ENCODE measurements at places on chromosomes 4 and X. TPM values are rescaled to one million over a fixed set of nuclear protein-coding genes. Genes with fewer than 3 reads are reported as not detected.

SPOCK3 gene
- total RNA-seq, result 1.1 TPM

GPR34 gene
- 10.9 TPM for total RNA-seq

GC gene
- total RNA-seq, result not detected

FGF13 gene
- 15.4 TPM for total RNA-seq

FREM3 gene
- total RNA-seq, result 0.10 TPM

HSFX4 gene
- not detected for total RNA-seq

IDUA gene
- 6.9 TPM for total RNA-seq

CDKN2AIP gene
- total RNA-seq, result 18.0 TPM

PLK4 gene
- total RNA-seq, result 15.4 TPM

NUP62CL gene
- total RNA-seq, result 3.0 TPM

SHROOM2 gene
- 3.1 TPM for total RNA-seq

UCHL1 gene
- 12.2 TPM for total RNA-seq

TSPAN7 gene
- 9.8 TPM for total RNA-seq

TBX22 gene
- total RNA-seq, result not detected

RENBP gene
- total RNA-seq, result 5.0 TPM

LONRF3 gene
- 2.7 TPM for total RNA-seq

ARL9 gene
- 0.10 TPM for total RNA-seq

JADE1 gene
- total RNA-seq, result 11.0 TPM

CITED1 gene
- 4.9 TPM for total RNA-seq

MAGEB10 gene
- not detected for total RNA-seq

MRPS18C gene
- total RNA-seq, result 19.9 TPM

CCDC120 gene
- total RNA-seq, result 3.6 TPM

GYPB gene
- total RNA-seq, result 31.0 TPM

CLCN4 gene
- 7.4 TPM for total RNA-seq

Data from skin of body (tissue), 3 donors.